Uterine smooth muscle cell (primary cell): ENCODE measurements at places on chromosomes 6 and 20. TPM values are rescaled to one million over a fixed set of nuclear protein-coding genes. Genes with fewer than 3 reads are reported as not detected.

PLN gene
- total RNA-seq, result 0.11 and 2.2 TPM in 2 replicates

SLC22A1 gene
- total RNA-seq, result 0.62 and 0.77 TPM in 2 replicates

LGSN gene
- total RNA-seq, result not detected in 2 replicates

LAMA2 gene
- total RNA-seq, result 58.3 and 109 TPM in 2 replicates

IRAK1BP1 gene
- 3.7 and 5.4 TPM in 2 replicates for total RNA-seq

IMPG1 gene
- 0.37 TPM in 1 of 2 replicates, not detected in the other for total RNA-seq

LST1 gene
- total RNA-seq, result not detected in 2 replicates

CST2 gene
- not detected in 2 replicates for total RNA-seq

GRIK2 gene
- 0.11 and 0.25 TPM in 2 replicates for total RNA-seq

POU5F1 gene
- total RNA-seq, result not detected in 2 replicates

MDFI gene
- 0.11 and 1.2 TPM in 2 replicates for total RNA-seq

ZNF334 gene
- total RNA-seq, result 4.8 and 6.9 TPM in 2 replicates

PSORS1C2 gene
- not detected in 2 replicates for total RNA-seq

CYP39A1 gene
- 0.44 and 1.7 TPM in 2 replicates for total RNA-seq

PDRG1 gene
- total RNA-seq, result 4.7 and 4.9 TPM in 2 replicates

HRH3 gene
- not detected in 2 replicates for total RNA-seq

C20orf144 gene
- total RNA-seq, result under 0.01 and 0.11 TPM in 2 replicates

GTSF1L gene
- total RNA-seq, result not detected in 2 replicates

KIAA1755 gene
- total RNA-seq, result 0.66 and 2.7 TPM in 2 replicates

CST5 gene
- total RNA-seq, result not detected in 2 replicates

IL17A gene
- not detected in 2 replicates for total RNA-seq

MTFR2 gene
- 1.6 and 8.1 TPM in 2 replicates for total RNA-seq

TRAPPC3L gene
- total RNA-seq, result not detected in 2 replicates

HLA-DRA gene
- total RNA-seq, result not detected in 2 replicates

SLC23A2 gene
- 11.2 and 17.6 TPM in 2 replicates for total RNA-seq

CCDC170 gene
- 0.22 and 1.6 TPM in 2 replicates for total RNA-seq

OR2B6 gene
- not detected in 2 replicates for total RNA-seq

SLC22A2 gene
- total RNA-seq, result 0.12 TPM in 1 of 2 replicates, not detected in the other

PRPH2 gene
- 1.7 and 1.8 TPM in 2 replicates for total RNA-seq

MYB gene
- total RNA-seq, result 0.12 and 1.1 TPM in 2 replicates

NOX3 gene
- not detected in 2 replicates for total RNA-seq

KIF25 gene
- total RNA-seq, result not detected in 2 replicates

SERPINB1 gene
- 2.5 and 5.6 TPM in 2 replicates for total RNA-seq

SLC2A10 gene
- 23.4 and 49.7 TPM in 2 replicates for total RNA-seq

DDR1 gene
- total RNA-seq, result 8.6 and 22.4 TPM in 2 replicates

PXMP4 gene
- 5.1 and 6.5 TPM in 2 replicates for total RNA-seq
